Stimulated activated CD4-positive, alpha-beta T cell treated with anti-CD3 and anti-CD28 coated beads, TNF-alpha, amount 100 ng/mL, for 4 hours (primary cell): ENCODE measurements at places on chromosomes 1 and 21.

- DNase-seq: no peak
Observed at GRCh38 chr1:69263921-69264391, 303.8 kb upstream of the LRRC7 start.

DNA sequence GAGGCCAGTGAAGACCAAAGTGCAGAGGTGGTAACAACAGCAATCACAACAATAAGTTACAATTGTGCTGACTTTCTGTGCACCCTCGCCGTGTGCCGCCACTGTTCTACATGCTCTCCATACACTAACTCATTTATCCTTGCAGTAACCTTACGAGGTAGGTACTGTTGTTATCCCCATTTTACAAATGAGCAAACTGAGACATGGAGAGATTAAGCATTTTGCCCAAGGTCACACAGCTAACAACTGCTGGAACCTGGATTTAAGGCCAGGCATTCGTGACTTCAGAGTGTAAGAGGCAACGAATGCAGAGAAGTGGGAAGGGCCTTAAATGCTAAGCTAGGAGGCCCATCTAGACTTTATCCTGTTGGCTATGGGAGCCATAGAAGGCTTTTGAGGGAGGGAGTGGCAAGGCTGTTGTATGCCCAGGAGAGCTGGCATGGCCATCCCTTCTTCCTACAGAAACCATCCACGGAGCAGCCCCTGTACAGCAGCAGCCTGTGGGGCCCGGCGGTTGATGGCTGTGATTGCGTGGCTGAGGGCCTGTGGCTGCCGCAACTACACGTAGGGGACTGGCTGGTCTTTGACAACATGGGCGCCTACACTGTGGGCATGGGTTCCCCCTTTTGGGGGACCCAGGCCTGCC is 36.6 kb downstream of the AZIN2 start:
- DNase-seq: no peak

- no peak for DNase-seq
Observed at GRCh38 chr1:183983371-183984105, 54.0 kb downstream of the COLGALT2 start.

DNA sequence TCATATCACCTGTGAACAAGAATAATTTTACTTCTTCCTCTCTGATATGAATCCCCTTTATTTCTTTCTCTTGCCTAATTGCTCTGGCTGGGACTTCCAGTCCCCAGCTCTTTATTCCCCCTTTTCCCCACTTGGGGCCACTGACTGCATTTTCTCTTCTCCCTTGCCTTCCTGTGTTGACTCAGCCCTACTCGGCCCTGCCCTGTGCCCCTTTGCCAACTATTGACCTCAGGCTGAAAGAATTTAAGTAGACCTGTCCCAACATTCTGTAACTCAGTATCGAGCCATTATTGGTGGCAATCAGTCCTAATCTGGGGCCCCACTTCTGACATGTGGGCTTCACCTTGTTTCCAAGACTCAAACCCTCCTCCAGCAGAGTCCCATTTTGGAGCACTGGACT is 60.6 kb upstream of the STUM start:
- no peak for DNase-seq

GRCh38 chr1:29520571-29521437 is 284.5 kb downstream of the PTPRU start:
- DNase-seq: no peak

DNA sequence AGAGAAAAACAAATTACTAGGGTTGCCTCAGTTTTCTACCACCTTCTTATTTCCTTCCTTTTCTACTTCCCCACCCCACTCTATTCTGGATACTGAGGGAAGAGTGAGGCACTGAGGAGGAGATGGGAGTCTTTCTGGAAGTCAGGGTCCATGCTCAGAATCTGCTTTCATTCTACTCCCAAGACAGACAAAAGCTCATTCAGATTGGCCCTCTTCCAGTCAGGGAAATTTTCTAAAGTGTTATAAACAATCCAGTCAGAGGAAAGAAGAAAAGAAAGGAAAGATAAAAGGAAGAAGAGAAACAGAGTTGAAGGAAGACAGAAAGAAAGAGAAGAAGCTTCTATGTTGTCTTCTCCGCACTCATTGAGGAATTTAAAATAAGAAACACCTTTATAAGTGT is 228.6 kb downstream of the COP1 start:
- DNase-seq: no peak

- no peak for DNase-seq
Observed at GRCh38 chr1:189970331-189971230, 507.1 kb downstream of the BRINP3 start.

GRCh38 chr1:11428789-11429188 is 50.2 kb upstream of the DISP3 start:
- no peak for DNase-seq

- no peak for DNase-seq
Observed at GRCh38 chr1:70361727-70362398, 7.3 kb upstream of the ANKRD13C start.

- DNase-seq: no peak
Observed at GRCh38 chr1:30745834-30746208, 11.8 kb downstream of the LAPTM5 start.

GRCh38 chr1:54980528-54981241 is at the start of gene TMEM61:
TSS of gene TMEM61 (plus strand) at chr1:54980628. CDS start at chr1:54981066, 438 bp downstream.
- no peak for DNase-seq

GRCh38 chr21:41460578-41461527 is 34.8 kb downstream of the MX1 start:
- DNase-seq: peak; percentile 23

- DNase-seq: no peak
Observed at GRCh38 chr1:155124503-155125463, 2.9 kb upstream of the EFNA1 start.

DNA sequence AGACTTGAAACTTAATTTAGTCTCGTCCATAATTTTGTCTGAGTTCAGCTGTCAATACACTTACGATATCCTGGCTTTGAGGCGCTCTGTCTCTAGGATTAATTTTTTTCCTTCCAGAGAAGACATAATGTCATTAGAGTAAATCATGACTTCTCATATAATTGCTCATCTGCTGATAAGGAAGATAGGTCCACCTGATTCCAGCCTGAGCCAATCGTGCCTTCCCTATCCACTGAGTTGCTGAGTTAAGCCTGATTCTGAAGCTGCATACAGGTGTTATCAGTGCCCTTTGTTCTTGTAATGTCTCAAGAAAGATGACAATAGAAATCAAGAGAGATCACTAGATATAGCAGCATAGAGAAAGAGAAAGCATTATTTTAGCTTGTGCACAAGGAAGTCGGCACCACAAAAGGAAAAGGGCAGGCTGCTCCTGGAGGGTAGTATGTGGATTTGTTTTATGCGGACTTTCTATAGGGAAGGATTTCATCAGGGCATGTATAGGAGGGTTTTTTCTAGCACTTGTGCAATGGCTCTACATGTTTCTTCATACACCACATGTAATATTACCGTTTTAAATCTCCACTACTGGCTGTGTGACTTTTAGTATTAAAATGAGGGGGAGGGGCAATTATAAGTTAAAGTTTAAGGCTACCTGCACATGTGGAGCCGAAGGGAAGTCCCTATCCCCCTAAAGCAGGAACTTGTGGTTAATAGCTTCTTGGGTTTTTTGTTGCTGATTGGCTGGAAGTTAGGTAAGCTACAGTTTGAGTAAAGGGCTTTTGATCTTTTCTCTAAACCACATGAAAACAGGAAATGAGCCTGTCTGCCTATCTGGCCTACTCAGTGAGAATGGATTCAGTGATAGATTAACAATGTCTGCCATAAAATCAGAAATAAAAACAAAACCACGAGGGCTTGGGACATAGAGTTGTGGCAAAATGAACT is 133.4 kb downstream of the PLPPR5 start:
- DNase-seq: peak; percentile 23

GRCh38 chr1:113091988-113092594 is 19.1 kb downstream of the LRIG2 start:
- DNase-seq: no peak

GRCh38 chr1:200958597-200958996 is 63.9 kb downstream of the INAVA start:
- no peak for DNase-seq
